ENCODE measurements at places on chromosomes 4 and X.

DNA sequence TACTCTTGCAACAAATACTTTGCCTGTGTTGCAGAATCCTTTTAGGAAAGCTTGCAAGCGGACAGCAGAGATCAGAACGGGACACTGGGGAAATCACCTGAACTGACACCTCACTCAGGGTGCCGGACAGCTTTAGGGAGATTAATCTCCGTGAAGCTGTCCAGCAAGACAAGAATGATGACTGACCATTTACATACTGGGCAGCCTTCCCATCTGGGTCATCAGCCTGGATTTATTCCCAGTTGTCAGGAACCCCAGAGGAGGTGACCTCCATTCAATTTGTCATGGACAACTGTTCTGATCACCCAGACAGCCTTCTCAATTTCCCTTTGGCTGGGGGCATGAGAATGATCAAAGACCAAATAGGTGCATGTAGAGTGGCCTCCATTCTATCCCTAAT lies 93.0 kb upstream of the EGFL6 start:
- no peak for DNase-seq

DNA sequence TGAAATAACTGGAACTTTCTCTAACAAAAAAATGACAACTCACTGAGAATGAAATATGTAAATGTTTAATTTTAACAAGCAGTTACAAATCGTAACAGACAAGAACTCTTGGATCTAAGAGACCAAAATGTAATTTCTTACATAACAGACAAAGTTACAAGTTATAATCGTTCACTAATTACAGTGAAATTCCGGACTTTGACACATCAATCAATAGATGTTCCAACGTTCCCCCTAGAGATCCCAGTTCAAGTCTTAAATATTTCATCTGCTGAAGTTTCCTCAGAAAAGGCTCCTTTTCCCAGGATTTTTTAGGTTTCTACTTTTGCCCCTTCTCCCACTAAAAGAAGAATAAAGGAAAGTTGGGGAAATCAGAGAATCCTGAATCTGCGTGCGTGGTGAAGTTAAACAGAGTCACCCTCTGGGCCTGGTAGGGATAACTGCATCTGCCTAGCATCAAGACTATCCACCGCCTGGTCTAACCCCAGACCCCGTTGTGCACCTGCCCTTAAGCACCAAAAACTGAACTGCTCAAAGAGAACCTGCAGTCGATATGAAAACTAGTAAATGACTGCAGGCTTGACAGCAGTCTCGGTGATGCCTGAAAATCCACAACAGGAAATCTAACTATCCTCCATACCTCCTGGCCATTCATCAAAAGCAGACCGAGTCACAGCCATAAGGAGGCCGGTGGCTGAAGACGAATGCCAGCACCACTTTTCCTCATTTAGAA lies 2.3 kb downstream of the IRF2 start:
- DNase-seq: peak; percentile 43

DNA sequence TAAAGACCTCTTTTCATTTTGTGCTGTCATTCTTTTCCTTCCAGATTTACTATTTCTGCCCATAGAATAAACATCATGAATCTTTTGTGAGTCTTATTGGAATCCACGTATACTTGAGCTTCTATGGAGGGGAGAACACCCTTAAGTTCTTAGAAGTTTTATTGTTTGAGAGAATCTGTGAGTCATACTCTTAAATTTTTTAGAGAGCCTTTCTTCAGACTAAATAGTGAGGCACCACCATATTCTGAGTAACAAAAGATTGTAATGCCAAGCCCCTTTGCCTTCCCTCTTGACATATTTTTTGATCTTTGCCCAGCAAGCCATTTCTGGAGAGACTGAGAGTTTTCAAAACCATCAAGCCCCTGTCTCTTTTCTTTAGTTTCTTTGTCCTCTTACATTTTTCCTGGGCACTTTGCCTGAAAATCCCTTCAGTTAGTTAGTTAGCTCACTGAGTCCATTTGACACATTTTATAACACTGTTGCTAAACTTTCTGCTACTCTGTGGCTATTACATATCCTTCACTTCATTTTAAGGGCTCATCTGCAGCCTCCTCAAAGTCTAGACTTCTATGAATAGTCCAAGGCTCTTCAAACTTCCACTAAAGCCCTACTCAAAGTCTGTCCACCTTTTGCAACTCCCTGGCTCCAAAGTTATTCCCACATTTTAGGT lies 65.3 kb upstream of the NDUFC1 start:
- no peak for DNase-seq

- DNase-seq: no peak
Measured at GRCh38 chrX:66039944-66040343, at the start of gene VSIG4. Gene VSIG4 (minus strand): TSS chrX:66040080. CDS start chrX:66039998, 82 bp downstream.

DNA sequence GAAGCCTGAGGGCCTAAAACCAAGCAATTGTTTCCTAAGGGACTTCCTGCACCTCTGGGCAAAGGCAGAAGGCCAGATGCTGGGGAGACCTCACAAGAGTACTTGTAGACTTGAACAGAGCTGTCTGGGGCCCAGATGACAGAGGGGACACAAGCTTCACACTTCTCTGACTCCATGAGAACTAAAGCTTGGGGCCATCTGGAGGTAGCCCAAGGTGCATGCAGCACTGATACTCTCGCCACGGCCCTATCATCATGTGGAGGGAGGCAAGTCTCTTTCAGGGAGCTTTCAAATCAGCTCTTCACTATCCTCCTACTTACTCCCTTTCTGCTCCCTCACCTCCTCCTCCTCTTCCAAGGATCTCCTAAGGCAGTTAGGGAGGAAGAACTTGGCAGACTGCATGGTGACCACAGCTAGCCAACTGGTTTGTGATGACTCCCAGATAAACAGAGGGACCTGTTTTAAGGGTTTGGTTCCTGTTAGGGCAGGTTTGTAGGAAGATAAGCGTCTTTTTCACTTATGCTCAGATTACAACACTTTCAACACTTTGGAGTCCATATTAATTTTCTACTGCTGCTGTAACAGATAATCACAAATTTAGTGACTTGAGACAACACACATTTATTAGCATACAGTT lies 23.8 kb downstream of the MSL3 start:
- DNase-seq: no peak

- DNase-seq: no peak
Measured at GRCh38 chrX:11540532-11541377, 125.0 kb downstream of the ARHGAP6 start.

- no peak for DNase-seq
Measured at GRCh38 chr4:151692443-151692782, 68.4 kb downstream of the GATB start.

DNA sequence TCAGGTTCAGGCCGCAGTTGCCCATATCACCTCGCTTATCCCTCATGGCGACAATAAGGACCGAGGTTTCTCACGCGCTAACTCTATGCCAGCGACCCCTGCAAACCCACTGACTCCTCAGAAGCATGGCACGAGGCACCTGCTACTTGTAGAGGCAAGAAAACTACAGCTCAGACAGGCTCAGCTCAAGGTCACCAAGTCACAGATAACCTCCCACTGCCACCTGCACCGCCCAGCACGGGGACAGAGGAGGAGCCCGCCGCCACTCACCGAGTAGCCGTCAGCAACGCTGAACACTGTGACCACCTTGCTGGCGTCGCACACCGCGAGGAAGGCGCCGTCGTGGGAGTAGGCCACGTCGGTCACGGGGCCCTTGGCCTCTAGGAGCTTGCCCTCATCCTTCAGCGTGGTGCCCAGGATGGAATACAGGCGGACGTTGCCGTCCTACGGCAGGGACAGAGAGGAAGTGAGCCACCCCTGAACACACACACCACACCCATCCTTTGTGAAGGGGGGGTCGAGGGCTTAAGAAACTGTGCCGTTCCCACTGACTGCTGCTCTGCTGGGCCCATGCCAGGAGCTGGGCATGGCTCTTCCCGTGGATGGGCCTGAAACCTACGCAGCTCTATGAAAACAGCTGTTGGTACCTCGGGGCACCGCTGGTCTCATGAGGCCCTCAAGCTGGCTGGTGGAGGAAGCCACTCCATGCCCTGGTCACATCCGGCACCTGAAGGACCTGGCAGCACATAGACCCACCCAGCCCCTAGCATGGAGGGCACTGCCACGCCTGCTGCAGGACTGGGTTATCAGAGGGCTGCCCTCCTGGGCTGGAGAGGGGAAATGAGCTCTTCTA lies 38.9 kb downstream of the WDR1 start:
- no peak for DNase-seq

DNA sequence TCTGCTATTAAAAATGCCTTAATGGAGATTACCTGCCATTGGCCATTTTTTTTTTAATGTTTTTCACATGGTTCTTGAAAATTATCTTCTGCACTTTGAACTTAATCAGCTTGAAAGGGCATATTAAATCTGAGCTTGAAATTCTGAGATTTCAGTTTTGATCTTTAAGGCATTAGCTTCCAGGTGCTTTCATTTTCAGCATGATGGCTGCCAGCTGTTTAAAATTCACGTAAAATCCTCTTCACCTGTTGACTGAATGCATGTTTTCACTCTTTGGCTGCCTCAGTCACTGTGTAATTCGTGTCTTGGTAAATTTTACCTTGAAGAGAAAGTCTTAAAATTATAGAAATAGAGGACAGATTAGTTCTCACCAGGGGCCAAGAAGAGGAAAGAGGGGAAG lies 39.6 kb downstream of the SMAD1 start:
- no peak for DNase-seq

- no peak for DNase-seq
Measured at GRCh38 chr4:150207871-150208270, 129.6 kb downstream of the DCLK2 start.

GRCh38 chr4:7034262-7035081 lies 8.7 kb upstream of the TADA2B start:
- DNase-seq: no peak

- no peak for DNase-seq
Measured at GRCh38 chrX:2521927-2522386, 21.2 kb upstream of the DHRSX start.

DNA sequence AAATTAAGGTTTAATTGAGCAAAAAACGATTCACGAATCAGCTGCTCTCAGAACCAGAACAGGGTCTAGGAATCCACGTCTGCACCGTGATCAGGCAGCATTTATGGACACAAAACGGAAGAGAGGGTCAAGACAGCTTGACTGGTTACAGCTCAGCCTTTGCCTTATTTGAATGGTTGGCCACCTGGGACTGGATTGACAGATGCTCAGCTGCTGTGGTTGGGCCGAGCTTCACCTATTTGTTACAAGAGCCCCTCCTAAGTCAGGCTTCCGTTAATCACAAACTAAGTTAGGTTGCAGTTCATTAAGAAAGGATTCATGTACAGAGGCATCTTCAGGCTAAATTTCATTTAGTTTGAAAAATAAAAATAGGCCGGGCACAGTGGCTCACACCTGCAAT lies 50.6 kb upstream of the MAN2B2 start:
- no peak for DNase-seq

- no peak for DNase-seq
Measured at GRCh38 chr4:31617667-31618066, 897.5 kb downstream of the PCDH7 start.

GRCh38 chr4:138243369-138243768 lies 1.2 kb upstream of the SLC7A11 start:
- no peak for DNase-seq

GRCh38 chrX:7318241-7318640 lies 170.3 kb upstream of the PUDP start:
- DNase-seq: no peak

Measured in SK-N-DZ (cell line).